ENCODE measurements at places on chromosomes 1 and 21.

DNA sequence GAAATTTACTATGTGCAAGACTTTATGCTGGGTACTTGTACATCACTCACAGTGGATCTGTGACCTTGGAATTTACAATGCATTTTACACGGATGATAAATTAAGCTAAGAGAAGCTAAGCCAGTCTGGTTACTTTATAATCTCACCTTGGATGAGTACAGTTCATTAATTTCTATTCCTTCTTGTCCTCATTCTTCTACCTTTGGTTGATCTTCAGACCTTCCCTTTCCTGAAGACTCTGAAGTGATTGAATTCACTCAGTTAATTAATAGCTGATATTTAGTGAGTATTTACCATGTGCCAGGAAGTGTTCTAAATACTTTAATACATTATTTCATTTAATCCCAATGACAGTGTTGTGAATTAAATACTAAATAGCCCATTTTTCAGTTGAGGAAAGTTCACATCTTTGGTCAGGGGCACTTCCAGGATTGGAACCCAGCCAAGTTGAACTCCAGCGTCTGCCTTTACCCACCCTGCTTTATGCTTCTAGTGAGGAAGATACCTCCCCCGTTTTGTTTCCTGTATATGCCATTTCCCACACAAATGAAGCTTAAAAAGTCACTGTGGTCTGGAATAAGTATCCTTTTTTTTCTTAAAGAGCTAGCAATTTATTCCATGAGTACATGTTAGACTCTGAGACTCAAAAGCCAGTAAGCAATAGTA is 146.6 kb downstream of the TLR5 start:
- no peak for DNase-seq

- DNase-seq: peak; percentile 82
Observed at GRCh38 chr1:64917328-64917861, 49.0 kb downstream of the JAK1 start.

GRCh38 chr1:156894711-156895454 is 1.4 kb downstream of the PEAR1 start:
- no peak for DNase-seq

DNA sequence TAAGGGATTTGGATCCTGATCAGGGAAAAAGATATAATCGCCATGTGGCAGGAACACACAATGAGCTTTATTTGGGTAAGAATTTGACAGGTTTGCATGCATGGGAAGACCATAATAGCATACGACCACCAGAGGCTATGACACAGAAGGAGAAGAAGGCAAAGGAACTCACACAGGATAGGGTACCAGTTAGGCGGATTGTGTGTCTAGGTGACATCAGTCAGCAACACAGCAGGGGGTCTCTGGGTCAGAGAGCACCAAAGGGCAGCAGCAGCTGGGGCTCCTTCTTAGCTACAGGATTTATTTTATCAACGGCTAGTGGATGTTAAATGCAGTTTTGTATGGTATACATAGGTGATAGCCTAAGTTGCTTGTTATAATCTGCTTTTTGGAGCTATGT is 551.3 kb downstream of the KCNT2 start:
- DNase-seq: no peak

- no peak for DNase-seq
Observed at GRCh38 chr1:88780485-88780884, 96.4 kb downstream of the PKN2 start.

DNA sequence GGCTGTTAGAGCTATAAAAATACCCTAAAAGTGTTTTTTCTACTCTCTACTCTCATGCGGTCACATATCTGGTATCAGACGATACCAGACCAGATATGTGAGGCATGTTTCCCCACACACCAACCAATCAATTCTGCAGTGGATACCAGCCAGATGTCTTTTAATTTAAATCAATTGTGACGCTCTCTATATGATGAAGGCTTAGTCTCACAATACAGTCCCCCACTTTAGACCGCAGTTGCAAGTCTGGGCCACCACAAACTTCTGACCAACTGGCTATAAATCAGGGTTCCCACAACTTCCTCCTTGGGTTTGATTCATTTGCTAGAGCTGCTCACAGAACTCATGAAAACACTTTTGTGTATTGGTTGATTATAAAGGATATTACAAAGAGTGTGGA is 586.1 kb upstream of the ZP4 start:
- no peak for DNase-seq

Data from T1000 (cell line).